Stimulated activated CD4-positive, alpha-beta T cell treated with anti-CD3 and anti-CD28 coated beads, Interleukin-2, amount 100 ng/mL, for 48 hours (primary cell): ENCODE measurements at places on chromosomes 7 and 10.
A peak's percentile ranks its signal among the peaks of the same experiment; 100 is the strongest.

DNA sequence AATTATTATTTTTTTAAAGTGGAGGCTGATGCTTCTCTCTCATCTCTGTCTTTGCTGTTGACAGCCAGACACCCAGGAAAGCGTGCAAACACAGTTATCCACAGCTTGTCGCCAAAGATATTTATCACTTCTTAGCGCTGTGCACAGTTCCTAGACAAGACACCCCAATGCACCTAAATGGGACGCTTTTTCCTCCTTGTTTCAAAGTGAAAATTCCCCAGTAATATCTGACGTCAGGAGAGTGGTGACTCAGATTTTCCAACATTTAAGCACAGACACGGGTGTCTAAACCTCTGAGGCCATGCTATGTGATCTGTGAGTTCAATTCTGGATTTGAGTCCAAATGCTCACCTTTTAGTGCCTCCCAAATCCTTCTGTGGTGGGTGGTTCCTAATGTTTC lies 151.6 kb downstream of the EMX2 start:
- DNase-seq = no peak

DNA sequence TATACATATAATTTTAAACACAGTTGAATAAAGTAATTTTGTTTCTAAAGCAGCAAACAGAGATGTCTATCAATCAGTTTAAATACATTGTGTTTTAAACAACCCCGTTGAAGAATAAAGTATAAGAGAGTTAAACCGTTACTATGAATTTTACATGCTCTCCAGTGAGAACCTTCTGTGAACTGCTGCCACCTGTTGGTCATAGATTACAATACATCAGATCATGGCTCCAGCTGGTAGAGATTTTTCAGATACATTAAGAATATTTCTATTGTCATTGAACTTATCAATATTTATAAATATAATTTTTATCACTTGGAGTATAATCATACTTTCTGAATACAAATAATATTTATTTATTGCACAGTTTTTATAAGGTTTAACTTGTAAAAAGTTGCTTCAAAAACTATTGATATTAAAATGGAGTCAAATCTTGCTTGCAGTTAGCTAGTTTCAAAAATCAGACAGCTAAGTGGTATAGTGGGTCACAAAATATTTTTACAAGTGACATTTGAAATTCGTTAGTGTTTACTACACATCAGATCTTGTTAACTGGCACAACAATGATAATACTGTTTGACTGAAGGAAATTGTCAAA lies 561.2 kb upstream of the PHF14 start:
- DNase-seq = peak; percentile 8

GRCh38 chr7:99099499-99100077 lies 44.3 kb downstream of the SMURF1 start:
- no peak for DNase-seq

- DNase-seq = no peak
Observed at GRCh38 chr10:48251152-48251524, 23.4 kb downstream of the FRMPD2 start.

GRCh38 chr7:85090143-85090542 lies 96.7 kb downstream of the SEMA3D start:
- DNase-seq = no peak

GRCh38 chr7:2301511-2301863 lies 12.8 kb downstream of the SNX8 start:
- no peak for DNase-seq

DNA sequence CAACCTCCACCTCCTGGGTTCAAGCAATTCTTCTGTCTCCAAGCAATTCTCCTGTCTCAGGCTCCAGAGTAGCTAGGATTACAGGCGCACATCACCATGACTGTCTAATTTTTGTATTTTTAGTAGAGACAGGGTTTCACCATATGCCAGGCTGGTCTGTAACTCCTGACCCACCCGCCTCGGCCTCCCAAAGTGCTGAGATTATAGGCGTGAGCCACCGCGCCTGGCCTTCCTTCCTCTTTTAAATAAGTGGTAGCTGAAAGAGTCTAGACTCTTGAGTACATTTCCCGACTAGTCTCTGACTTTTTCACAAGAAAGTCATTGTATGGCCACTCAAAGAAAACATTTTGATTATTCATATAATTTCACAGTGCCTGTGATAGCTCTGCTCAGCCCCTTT lies 636.2 kb upstream of the ANKRD30A start:
- DNase-seq = no peak

- DNase-seq = no peak
Observed at GRCh38 chr7:85573346-85573745, 386.5 kb upstream of the SEMA3D start.

- DNase-seq = no peak
Observed at GRCh38 chr10:61643316-61643751, 19.4 kb upstream of the CABCOCO1 start.

- DNase-seq = no peak
Observed at GRCh38 chr10:29245476-29245875, 43.4 kb upstream of the LYZL1 start.

GRCh38 chr7:28088032-28088431 lies 92.6 kb downstream of the JAZF1 start:
- no peak for DNase-seq

DNA sequence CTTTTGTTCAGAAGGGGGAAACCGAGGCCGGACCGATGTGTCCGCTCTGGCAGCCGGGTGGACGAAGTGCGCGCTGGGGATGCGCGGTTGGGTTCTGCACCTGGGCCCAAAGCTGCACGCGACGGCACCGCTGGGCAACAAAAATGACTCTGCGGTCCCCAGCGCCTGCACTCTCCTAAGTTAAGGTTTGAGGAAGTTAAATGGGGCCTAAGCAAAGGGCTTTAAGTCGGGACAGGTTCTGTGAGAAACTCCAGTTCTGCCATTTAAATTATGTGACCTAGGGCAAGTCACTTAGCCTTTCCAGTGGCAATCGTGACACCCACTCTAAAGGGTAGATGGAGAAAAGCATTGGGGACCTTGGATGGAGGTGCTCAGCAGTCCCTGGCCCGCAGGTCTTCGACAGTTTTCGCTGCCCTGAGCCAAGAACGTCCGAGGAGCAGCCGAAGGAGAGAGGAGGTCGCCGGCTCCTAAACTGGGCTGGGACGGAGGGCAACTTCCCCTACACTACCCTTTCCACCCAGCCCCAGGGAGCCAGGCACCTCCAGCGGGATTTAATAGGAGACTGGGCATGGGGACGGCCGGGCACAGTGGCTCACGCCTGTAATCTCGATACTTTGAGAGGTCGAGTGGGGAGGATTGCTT lies 534 bp upstream of the ACBD5 start:
- DNase-seq = no peak

DNA sequence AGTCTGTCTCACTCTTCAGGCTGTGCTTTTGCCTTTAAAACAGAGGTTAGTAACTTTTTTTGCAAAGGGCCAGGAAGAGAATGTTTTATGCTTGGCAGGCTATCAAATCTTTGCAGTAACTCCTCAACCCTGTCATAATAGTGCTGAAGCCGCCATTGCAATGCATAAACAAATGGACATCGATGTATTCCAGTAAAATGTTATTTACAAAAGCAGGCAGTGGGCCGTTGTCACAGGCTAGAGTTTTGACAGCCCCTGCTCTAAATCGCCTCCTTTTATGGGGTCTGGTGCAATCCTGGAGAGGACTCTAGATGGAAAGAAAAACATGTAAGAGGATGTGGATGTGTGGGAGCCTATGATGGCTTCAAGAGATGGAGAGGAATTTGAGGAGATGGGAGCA lies 568.3 kb downstream of the TYW1 start:
- DNase-seq = no peak

GRCh38 chr7:153065051-153065450 lies 305.5 kb downstream of the ACTR3B start:
- DNase-seq = no peak

DNA sequence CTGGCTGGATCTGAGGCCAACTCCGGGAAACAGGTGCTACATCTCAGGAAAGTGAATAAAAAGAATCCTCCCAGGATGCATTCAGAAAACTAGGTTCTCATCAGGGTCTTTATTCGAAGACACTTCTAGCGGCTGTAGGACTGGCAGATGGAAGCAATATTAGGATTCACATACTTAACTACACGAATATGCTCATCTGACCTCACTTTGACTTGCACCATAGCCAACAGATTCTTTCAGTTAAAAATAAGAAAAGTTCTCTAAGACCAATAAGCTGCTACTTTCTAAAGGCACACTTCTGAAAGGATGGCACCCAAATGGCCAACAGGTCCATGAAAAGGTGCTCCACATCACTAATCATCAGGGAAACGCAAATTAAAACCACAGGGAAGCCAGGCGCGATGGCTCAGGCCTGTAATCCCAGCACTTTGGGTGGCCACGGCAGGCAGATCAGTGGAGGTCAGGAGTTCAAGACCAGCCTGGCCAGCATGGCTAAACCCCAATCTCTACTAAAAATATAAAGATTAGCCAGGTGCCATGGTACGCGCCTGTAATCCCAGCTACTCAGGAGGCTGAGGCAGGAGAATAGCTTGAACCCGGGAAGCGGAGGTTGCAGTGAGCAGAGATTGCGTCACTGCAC lies 258.0 kb downstream of the ZMYND11 start:
- no peak for DNase-seq

GRCh38 chr10:51405580-51406351 lies 293.6 kb downstream of the CSTF2T start:
- no peak for DNase-seq

- no peak for DNase-seq
Observed at GRCh38 chr7:3215624-3216585, 85.1 kb upstream of the SDK1 start.

- DNase-seq = no peak
Observed at GRCh38 chr7:1940863-1941262, 270.8 kb downstream of the ELFN1 start.

DNA sequence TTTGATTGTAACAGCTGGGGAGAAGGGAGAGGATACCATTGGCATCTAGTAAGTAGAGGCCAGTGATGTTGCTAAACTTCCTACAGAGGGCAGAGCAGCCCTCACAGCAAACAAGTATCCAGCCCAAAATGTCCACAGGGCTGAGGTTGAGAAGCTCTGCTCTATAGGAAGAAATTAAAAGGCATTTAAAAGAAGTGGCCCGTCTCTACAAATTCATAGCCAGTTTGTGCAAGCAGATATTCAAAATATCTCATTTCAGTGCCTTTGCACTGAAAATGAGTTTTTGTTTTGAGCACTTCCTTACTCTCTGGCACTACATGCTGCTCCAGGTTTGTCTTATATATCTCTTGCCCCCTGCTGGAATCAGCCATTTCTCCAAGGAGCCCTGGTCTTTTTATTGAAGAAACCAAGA lies 330.0 kb downstream of the BBS9 start:
- DNase-seq = no peak

GRCh38 chr7:50869108-50869725 lies 86.5 kb upstream of the GRB10 start:
- no peak for DNase-seq

DNA sequence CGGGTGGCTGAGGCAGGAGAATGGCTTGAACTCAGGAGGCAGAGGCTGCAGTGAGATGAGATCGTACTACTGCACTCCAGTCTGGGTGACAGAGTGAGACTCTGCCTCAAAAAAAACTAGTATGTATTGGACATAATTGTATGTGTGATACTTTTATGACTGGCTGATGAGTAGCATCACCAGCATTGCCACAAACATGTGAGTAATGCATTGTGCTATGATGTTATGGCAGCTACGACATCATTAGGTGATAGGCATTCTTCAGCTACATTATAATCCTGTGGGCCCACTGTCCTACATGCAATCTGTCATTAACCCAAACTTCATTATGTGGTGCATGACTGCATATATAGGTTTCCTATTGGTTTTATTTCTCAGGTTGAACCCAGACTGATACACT lies 352.4 kb downstream of the GALNT17 start:
- no peak for DNase-seq

DNA sequence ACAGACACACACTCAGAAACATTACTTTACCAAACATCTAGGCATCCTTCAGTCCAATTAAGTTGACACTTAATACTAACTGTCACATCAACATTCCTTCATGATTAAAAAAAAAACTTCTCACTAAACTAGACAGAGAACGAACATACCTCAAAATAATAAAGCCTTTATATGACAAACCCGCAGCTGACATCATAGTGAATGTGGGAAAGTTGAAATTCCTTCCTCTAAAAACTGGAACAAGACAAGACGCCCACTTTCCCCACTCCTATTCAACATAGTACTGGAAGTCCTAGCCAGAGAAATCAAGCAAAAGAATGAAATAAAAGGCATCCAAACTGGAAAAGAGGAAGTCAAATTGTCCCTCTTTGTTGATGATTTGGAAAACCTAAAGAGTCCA lies 96.9 kb upstream of the PPP1R9A start:
- no peak for DNase-seq

DNA sequence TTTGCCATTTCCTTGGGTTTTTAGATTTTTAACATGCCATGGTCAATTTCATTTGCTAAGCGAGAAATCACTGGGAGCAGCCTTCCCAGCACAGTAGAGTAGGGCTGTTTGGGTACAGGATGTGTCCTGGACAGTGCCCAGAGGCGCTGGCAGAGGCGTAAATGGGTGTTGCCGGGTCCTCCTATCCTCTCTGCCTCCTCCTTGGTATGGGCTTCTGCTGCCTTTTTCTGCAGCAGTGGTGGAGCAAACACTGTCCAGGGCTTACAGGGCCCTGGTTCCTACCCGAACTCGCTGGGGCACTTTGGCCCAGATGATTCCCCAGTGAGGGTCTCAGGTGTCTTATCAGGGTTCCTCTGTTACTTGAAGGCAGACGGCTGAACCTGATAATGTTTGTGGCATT lies 298.3 kb downstream of the RPS24 start:
- no peak for DNase-seq

- DNase-seq = no peak
Observed at GRCh38 chr7:114530057-114530611, 115.5 kb downstream of the FOXP2 start.

- no peak for DNase-seq
Observed at GRCh38 chr10:120998251-120998650, 147.1 kb downstream of the WDR11 start.

- no peak for DNase-seq
Observed at GRCh38 chr10:97596101-97597082, 6.9 kb downstream of the C10orf62 start.

DNA sequence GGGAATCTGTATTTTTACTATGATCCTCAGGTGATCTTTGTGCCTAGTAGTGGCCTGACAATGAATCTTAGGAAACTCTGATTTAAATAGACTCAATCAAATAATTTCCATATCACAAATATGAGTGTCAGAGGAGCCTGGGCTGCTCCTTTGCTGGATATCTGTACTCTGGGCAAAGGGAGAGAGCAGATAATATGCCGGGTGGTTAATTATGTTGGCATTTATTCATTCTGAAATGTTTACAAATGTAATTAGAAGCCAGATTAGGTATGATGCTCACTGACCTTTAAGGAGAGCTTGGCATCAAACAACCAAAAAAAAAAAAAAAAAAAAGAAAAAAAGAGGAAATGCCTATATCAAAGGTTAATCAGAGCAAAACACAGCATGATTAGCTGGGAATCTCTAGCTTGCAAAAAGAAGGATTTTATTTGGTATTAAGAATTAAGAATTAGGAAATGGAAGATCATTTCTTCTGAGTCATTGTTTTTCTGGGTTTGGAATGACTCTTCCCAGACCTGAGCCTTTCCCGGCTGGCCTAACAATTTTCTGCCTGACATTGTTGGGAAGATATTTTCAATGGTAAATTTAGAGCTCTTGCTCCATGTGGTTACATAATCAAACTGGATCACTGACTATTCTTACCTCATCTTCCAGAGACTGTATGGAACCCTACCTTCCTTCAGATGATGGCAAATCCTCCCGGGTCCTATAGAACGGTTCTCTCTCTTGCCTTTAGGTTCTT lies 365.3 kb downstream of the REEP3 start:
- DNase-seq = no peak
